Trophoblast cell (in vitro differentiated cells and primary cell): ENCODE measurements at places on chromosomes 5 and 9.

- DNase-seq = no peak
Measured at GRCh38 chr5:138657360-138657759, 82.2 kb upstream of the HSPA9 start.

GRCh38 chr5:179244044-179244443 is 101.2 kb downstream of the ADAMTS2 start:
- no peak for DNase-seq

- DNase-seq = no peak
Measured at GRCh38 chr9:123132696-123133095, 99.2 kb downstream of the GPR21 start.

DNA sequence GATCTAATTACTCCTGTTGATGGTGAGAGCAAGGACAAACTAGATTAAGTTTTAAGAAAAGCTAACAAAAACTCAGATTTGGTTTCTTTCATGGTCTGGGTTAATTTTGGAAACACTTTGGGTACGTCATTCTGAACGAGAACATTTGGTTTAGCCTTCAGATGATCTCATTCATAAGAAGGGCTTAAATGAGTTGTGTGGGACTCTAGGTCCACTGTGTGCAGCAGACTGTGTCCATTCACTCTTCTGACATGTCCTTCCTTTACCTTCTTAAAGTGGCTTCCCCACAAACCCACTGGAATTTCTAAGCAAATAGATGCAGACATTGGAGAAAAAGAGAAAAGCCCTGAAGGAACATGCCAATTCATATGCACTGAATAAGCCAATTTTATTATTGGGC is 96.8 kb downstream of the FBXO4 start:
- DNase-seq = no peak

- DNase-seq = no peak
Measured at GRCh38 chr9:89418882-89419640, 78.9 kb downstream of the SEMA4D start.

- DNase-seq = no peak
Measured at GRCh38 chr5:88488561-88488960, 219.9 kb upstream of the TMEM161B start.

- DNase-seq = no peak
Measured at GRCh38 chr9:134770972-134771971, 109.3 kb upstream of the FCN2 start.

DNA sequence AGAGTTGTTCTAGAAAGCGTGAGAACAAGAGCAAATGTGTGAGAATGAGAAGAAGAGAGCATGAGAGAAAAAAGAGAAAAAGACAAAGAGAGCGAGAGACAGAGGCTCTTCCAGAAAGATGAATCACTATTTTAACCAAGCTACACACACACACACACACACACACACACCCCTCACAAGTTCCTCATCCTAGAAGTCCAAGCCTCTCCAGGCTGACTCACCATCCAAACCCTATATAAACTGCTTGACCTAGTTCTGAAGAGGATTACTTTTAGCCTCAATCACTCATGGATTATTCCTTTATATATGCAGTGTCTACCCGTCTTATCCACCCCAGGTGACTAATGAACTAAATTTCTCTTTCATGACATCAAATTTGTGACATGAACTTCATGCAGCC is 37.6 kb downstream of the C9orf57 start:
- DNase-seq = no peak

DNA sequence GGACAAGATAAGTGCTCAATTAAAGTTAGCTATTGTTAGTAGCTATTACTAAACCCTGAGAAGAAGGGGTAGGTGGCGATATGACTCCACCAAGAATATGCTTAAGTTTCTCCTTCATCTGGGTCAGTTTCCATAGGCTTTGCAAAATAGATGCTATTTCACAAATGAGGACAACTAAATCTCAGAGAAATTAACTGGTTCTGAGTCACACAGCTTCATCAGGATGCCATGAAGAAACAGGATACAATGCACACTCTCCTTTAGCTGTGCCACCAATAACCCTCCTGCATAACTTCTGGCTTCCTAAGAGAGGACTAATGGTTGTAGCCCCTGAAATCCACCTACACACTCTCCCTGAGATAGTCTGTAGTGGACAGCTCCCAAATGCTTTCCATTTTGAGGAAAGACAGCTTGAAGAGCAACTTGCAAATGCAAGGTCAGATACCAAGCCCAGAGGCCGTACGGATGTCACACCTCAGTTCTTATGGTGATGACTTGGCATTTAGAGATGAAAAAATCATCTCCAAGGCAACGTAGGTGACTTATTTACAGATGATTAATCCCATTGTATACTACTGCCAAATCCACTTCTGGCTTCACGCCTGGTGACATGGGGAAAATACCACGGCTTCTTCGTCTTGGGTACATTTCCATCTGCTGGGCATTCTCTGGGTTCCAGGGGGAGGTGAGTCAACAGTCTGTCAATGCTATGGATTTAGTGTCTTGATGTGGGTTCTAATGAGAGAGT is 251.4 kb upstream of the IL12B start:
- no peak for DNase-seq

DNA sequence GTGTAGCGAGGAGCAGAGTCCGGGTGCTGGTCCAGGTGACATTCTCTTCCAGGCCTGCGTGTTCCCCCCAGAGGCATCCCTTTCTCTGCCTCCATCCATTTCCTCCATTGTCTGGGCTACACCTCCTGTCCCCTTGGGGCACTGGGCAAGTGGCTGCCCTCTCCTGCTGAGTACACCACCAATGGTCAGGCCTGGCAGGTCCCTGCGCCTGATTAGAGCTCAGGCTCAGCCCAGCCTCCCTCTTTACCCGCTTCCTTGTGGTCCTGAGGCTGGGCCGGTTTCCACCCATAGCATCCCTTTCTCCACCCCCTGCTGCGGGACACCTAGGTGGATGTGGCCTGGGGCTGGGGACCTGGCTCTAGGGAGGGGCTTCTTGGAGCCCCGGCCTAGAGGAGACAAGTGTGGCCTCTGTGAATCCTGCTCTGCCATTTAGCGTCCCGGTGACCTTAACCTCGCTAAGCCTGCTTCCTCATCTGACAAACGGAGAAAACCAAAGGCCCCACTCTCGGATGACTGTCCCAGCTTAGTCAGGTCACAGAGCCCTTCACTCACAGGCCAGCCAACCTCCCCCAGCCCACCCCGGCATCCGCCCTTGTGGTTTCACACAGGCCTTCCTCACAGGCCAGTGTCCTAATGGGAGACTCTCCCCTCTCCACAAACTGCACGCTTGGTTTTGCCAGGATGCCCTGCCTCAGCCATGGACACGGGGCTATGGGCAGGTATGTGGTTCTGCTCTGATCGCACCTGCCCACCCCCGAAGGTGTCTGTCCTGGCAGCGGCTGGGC is 12.9 kb downstream of the DOLPP1 start:
- no peak for DNase-seq

DNA sequence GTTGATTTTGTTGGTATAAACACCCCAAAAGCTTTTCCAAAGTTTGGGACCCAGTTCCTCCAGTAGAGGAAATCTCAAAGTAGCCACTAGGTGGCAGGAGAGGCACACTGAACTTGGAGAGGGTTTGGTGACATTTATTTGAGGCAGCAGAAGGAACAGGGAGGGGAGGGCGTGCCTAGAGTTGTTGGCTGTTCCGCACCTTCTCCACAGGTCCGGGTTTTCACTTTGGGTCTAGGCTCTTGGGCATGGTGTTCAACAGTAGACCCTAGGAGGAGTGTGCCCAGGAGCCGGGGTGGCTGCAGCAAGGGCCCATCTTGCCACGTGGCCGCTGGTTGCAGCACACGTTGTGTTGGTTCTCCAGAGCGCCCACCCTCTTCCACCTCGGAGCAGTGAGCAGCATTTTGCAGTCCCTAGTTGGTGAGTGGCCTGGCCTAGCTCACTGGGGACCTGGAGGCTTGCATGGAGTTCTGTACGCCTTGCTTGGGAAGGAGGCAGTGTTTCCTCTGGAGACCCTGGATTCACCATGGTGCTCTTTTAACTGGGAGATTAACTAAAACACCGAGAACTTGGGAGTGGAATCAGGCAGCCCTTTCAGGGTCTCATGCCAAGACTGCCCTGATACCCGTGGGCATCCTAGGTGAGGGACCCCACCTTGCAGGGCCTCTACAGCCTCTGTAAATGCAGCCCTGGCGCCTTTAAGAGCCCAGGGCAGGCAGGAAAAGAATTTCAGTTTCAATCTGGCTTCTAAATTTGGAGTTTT is 28.2 kb downstream of the PTPA start:
- DNase-seq = peak; percentile 81

DNA sequence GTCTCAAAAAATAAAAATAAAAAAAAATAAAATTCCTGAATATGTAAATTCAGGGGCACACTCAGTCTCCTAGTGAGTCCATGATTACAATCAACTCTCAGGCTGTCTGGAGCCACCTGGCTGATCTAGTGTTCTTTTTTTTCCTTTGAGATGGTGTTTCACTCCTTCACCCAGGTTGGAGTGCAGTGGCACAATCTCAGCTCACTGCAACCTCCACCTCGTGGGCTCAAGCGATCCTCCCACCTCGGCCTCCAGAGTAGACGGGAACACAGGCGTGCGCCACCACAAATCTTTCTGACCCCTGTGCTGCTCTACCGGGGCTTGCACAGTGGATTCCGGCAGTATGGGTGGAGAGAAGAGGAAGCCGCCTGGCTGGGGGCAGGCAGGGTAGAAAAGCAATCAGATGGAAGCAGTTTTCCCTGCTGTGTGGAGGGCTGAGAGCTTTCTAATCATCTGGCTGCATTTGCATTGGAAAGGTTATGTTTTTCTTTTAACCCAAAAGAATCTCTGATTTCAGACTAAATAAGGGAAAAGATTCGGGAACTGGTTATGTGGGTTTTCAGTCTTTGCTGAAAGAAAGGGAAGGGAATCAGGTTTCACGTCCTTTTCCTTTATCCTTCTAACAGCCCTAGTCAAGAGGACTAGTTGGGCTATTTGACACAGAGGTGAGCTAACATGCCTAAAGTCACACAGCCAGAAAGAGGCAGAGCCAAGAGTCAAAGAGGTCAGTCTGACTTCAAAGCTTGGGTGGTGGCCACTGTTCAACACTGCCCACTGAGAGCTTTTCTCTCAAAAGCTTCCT is 26.3 kb upstream of the CORO2A start:
- no peak for DNase-seq

DNA sequence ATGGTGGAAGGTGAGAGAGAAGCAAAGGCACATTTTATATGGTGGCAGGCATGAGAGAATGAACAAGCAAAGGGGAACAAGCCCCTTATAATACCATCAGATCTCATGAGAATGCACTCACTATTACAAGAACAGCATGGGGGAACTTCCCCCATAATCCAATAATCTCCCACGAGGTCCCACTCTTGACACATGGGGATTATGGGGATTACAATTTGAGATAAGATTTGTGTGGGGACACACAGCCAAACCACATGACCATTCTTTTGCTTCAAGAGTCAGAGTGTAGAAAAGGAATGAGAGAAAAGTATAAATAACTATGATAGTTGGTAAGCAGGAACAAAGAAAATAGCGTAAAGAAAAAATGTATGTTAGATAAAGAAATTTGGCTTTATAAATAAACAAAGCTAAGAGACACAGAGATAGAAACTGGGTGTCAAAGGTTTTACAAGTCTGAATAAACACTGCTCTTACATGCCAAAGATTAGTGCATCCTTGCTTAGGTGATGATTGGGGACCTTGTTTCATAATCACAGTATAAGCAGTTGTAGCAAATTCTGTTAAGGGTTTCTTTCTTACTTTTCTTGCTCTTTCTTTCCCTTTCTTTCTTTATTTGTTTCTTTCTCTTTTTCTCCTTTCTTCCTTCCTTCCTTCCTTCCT is 91.9 kb upstream of the PAPPA start:
- DNase-seq = no peak

GRCh38 chr9:131366761-131367401 is 27.0 kb upstream of the PRRC2B start:
- DNase-seq = peak; percentile 65

- no peak for DNase-seq
Measured at GRCh38 chr5:86565197-86565789, 52.4 kb upstream of the COX7C start.

- DNase-seq = no peak
Measured at GRCh38 chr5:138468133-138468965, 3.1 kb downstream of the EGR1 start.

DNA sequence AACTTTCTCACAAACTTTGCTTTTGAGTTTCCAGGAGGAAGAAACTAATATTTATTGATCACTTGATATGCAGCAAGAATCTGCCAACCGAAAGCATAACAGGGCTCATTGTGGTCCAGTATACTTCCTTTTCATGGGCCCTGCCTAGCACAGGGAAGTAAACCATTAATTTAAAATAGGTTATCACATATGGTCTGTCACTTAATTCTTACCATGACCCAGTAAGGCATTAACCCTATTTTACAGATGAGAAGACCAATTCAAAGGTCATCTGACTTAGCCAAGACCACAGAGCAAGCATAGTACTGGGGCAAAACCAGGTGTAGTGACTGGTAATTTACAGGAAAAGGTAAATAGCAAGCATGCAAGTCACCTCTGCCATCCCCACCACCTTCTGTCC is 336.9 kb upstream of the DMAC1 start:
- DNase-seq = no peak

GRCh38 chr9:121871431-121872025 is 220.1 kb downstream of the DAB2IP start:
- no peak for DNase-seq

GRCh38 chr9:79917421-79917820 is 345.7 kb downstream of the TLE4 start:
- DNase-seq = no peak

DNA sequence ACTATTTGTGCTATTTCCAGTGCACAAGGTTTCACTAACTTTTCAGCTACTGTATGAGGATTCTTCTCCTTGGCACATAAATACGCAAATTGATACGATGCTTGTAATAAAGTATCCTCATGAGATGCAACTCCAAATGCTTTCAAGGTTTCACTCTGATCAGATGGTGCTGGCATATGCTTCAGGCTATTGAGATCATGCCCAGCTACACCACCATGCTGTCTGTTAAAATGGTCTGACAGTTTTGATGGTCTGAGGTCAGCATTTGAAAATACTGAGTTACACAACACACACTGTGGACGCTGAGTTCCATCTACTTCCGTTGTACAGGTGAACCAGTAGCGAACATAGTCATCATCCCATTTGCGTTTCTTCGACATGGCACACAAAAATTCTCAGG is 4.7 kb downstream of the FAM200C start:
- no peak for DNase-seq

GRCh38 chr9:37951671-37952449 is 47.9 kb upstream of the SLC25A51 start:
- DNase-seq = no peak

- no peak for DNase-seq
Measured at GRCh38 chr9:7033076-7034045, 275.6 kb downstream of the KDM4C start.

- DNase-seq = no peak
Measured at GRCh38 chr5:72015103-72015548, 92.1 kb upstream of the MAP1B start.

DNA sequence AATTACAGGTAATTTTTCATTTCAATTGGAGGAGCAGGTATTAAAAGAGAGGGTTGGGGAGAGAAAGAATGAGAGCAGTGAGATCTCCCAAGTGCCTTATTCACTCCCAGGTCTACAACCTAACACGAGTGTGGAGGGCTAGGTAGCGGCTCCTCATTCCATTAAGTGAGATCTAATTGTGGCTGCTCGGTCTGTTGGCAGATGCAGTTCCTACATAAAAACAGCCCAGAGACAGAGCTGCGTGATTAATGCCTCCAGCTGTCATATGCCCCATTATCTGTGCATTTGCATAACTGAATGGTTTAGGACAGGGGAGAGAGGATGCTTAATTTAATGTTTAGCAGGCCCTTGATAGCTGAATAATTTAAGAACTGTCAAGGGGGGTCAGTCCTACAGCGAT is 100.5 kb downstream of the PSAT1 start:
- no peak for DNase-seq
